ENCODE measurements at places on chromosomes 13 and 19.

- DNase-seq = peak; percentile 87
These were observed 5.4 kb downstream of the CCDC61 start for GRCh38 chr19:46000491-46001246.

GRCh38 chr13:92719868-92720267 lies 506.7 kb upstream of the GPC6 start:
- no peak for DNase-seq

GRCh38 chr13:111939666-111940278 lies 127.2 kb upstream of the SOX1 start:
- no peak for DNase-seq

- peak; percentile 43 for DNase-seq
These were observed 25.0 kb downstream of the LRCH1 start for GRCh38 chr13:46577696-46578589.

DNA sequence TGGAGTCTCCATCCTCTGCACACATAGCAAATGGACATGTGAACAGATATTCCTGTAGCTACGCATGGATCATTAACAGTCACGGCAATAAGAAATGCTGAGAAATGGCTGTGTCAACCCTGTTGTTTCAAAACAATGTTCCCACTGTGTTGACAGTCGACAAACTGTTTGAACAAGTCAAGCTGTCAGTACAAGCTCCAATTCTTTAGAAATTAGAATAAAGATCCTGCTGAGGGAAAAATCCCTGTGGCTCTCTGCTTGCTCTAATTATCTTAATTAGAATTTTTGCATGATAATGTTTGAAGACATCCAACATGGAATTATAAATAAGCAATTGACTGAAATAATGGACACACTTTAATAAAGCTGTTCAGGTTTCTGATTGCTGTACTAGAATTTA lies 37.9 kb upstream of the CPB2 start:
- no peak for DNase-seq

- no peak for DNase-seq
These were observed 1083.0 kb downstream of the SLITRK5 start for GRCh38 chr13:88754141-88754540.

DNA sequence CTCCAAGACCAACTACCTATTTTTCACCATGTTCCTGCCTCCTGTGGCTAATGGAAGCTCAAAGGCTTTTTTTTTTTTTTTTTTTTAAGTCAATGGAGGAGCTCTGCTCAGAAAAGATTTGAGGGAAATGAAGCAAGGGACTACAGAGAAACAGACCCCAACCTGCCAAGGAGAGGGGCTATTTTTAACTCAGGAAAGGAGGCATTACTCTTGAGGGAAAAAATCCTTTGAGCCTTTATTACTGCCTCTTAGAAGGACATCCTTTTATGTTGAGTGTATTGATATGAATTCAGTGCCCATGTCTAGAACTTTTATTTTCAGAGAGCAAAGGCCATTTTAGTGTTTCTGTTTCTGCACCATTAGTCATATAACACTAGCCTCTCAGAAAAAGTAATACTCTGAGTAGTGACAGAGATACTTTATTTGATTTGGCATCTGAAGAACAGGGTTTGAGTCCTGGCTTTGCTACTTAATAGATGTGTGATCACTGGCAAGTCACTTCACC lies 68.1 kb upstream of the PCDH8 start:
- no peak for DNase-seq

DNA sequence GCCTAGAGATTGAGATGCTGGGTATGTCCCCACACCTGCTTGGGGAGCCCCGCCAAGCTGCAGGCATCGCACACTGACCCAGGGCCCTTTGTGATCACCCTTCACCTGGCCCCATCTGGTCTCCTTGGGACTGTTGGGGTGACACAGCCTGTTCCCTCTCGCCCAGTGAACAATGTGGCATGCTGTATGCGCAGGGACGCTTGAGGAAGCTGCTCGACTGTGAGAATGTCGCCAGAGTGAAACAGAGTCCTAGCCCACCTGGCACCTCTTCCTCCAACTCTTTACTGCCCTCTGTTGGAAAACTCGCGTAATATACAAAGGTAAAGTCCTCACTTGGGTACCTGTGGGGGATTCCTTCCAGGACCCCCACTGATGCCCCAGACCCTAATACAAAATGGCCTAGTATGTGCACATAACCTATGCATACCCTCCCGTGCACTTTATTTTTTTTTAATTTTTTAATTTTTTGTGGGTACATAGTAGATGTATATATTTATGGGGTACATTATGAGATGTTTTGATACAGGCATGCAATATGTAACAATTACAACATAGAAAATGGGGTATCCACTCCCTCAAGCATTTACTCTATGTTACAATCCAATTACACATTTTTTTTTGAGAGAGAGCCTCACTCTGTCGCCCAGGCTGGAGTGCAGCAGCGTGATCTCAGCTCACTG lies 9.0 kb downstream of the BLOC1S3 start:
- DNase-seq = no peak

DNA sequence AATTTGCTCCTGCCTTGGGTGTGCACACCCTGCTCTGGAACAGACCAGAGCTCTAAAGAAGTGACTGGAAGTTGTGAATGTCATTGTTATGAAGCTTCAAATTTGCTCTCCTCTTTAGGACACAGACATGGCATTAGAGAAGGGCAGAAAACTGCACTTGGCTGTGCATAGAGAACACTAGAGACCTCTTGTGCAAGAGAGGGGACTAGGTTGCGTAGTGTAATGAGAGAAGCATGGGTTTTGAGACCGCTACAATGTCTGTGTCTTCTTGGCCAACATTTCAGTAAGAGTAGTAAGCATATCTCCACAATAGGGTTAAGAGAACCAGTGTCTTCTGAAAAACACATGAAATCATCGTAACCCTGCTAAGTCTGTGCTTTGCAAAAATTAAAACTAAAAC lies 423.3 kb downstream of the SPRY2 start:
- DNase-seq = no peak

- no peak for DNase-seq
These were observed 1.5 kb downstream of the COLGALT1 start for GRCh38 chr19:17556995-17557394.

DNA sequence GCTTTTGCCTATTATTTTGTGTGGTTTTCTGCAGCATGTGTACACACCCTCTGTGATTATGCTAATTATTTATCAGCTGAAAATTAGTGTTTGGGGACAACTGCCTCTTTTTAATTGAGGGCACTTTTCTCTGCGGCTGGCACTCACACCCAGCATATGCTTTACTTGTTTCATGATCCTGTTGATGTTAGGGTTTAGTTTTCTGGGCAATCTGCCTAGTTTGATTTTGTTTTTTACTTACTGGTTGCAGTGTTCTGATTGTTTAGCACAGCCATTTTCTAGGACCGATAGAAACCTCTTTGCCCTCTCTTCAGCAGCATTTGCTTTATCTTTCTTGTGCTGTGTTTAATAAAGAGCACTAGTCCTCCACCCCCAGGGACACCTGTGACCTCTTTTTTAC lies 161.6 kb downstream of the PAN3 start:
- DNase-seq = no peak

Data from head of caudate nucleus (tissue), 42 donors.